ENCODE measurements at places on chromosomes 3 and 15.

DNA sequence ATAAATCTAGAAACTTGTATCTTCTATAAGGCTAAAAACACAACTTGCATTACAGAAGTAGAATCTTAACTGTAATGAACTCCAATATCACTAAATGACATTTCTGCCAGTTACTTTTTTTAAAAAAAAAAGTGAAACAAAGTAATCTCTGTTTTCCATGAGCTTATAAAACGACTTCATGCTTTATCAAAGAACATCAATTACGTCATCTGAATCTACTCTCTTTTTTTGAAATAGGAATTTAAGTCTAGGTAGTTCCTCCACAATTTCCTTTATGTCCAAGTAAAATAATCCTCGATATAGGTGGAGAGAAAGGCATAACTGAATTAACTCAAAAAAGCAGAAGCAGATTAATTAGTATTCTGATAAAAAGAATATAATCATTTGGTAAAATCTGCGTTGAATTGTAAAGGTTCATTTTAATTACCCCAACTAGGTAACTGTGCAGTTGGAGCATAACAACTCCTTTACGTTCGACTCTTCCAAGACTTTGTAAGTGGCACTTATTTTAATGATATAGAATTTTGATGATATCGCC, 1.4 kb downstream of the UACA start:
- no peak for DNase-seq
- H3K27ac ChIP-seq, result no peak overlapping the region
- peak overlapping the region; percentile 76 for H3K4me3 ChIP-seq
- H3K4me1 ChIP-seq, result peaks cover 9% of the 10 kb centered on the region
- H3K27me3 ChIP-seq, result peaks cover 73% of the 10 kb centered on the region

GRCh38 chr3:194541483-194541882, 54.7 kb upstream of the ATP13A3 start:
- H3K27ac ChIP-seq, result no peak overlapping the region
- H3K4me1 ChIP-seq, result peaks cover 6% of the 10 kb centered on the region
- no peaks in the 10 kb centered on the region for H3K36me3 ChIP-seq
- H3K4me3 ChIP-seq, result no peak overlapping the region
- DNase-seq, result no peak
- H3K27me3 ChIP-seq, result no peaks in the 10 kb centered on the region

DNA sequence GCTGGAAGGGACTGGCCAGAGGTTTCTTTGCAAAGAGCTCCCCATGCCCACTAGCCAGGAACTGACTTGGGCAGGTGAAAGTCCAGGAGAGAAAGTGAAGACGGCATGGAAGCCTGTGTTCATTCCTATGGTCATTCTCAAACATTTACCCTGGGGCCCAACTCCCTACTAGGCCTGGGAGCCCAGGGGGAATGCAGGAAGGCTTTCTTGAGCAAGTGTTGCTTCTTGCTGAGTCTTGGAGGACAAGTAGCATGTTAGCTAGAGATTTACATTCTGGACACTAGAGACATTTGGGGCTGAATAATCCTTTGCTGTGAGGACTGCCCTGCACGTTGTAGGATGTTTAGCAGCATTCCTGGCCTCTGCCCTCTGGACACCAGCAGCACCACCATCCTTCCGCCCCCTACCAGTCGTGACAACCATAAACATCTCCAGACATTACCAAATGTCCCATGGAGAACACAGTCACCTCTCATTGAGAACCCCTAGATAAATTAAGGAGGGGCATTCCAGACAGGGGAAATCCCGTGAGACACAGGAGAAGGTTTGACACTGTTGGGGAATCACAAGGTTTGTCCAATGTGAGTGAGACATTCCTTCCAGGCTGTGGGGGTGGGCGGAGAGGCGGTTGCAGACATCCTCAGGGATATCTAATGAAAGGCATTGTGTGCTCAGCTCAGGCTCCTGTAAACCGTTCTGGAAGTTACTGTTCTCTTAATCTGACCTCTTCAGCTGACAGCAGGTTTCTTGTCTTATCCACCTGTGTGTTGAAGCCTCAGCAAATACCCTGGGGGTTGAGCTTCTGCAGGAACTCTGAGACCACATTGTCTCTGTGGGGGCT, 236.2 kb downstream of the TLE3 start:
- no peak overlapping the region for H3K27ac ChIP-seq
- no peaks in the 10 kb centered on the region for H3K36me3 ChIP-seq
- no peak for DNase-seq
- no peak overlapping the region for H3K4me3 ChIP-seq

GRCh38 chr15:93820566-93820965, 410.8 kb upstream of the MCTP2 start:
- no peaks in the 10 kb centered on the region for H3K27me3 ChIP-seq
- no peak overlapping the region for H3K27ac ChIP-seq
- DNase-seq, result no peak
- no peaks in the 10 kb centered on the region for H3K4me1 ChIP-seq
- no peaks in the 10 kb centered on the region for H3K36me3 ChIP-seq

DNA sequence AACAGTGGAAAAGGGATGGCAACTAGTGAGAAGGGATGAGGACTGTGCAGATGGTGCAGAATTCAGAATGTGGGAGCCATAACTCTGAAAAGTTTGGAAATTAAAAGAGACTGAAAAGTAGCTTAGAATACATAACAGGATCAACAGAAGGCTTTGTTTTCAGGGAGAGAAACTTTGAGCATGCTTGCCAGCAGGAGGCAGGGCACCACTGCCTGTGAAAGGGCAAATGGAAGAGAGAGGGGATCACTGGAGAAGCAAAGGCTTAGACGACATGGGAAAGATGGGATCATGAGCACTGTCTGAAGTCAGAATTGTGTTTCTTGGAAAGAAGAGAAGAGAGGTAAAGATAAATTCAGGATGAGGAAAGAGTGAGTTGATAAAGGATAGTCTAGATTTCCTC, 99.6 kb downstream of the ABI3BP start:
- H3K4me1 ChIP-seq, result peaks cover under 1% of the 10 kb centered on the region
- DNase-seq, result no peak
- no peak overlapping the region for H3K4me3 ChIP-seq
- H3K27ac ChIP-seq, result no peak overlapping the region

- H3K4me3 ChIP-seq, result peak overlapping the region; percentile 83
- H3K27ac ChIP-seq, result peak overlapping the region; percentile 89
- H3K36me3 ChIP-seq, result no peaks in the 10 kb centered on the region
- H3K4me1 ChIP-seq, result peaks cover 29% of the 10 kb centered on the region
These were observed 354 bp upstream of the KLHL24 start for GRCh38 chr3:183635107-183635430.

- H3K4me1 ChIP-seq, result peaks cover 35% of the 10 kb centered on the region
- peaks cover 11% of the 10 kb centered on the region for H3K27me3 ChIP-seq
- H3K27ac ChIP-seq, result no peak overlapping the region
- DNase-seq, result no peak
These were observed 2.2 kb downstream of the INAFM2 start for GRCh38 chr15:40325700-40326099.

DNA sequence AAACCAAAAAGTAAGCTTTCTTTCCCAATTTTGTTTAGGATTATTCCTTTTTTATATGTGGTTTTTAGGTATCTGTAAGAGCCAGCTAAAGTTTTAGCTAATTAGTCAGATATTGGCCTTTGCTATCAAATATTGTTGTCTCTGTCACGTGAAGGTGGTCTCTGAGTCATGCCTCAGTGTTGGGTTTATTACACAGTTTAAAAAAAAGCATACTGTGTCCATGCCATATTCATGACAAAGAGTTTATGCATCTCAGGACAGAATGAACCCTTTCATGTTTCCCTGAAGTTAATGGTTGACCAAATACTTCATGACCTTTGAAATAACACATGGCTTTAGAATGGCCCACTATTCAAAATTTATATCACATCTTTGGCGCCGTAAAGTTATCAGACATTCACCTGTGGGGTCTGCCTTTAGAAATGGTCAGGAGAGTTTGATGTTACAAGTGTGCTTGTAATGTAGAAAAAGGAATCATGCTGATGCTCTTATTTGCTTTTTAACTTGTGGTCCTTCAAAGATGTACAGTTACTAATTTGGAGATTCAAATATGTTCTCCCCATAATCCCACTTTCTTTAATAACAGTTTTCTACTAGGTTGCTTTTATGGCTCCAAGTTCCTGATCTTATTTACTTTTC, 101.5 kb downstream of the MYRIP start:
- H3K4me1 ChIP-seq, result no peaks in the 10 kb centered on the region
- H3K27ac ChIP-seq, result no peak overlapping the region
- DNase-seq, result no peak
- no peaks in the 10 kb centered on the region for H3K27me3 ChIP-seq
- no peak overlapping the region for H3K4me3 ChIP-seq
- no peaks in the 10 kb centered on the region for H3K36me3 ChIP-seq

GRCh38 chr3:112043621-112044201, 9.2 kb downstream of the TMPRSS7 start:
- H3K27ac ChIP-seq, result no peak overlapping the region
- no peaks in the 10 kb centered on the region for H3K36me3 ChIP-seq
- peak; percentile 66 for DNase-seq
- H3K4me3 ChIP-seq, result no peak overlapping the region

GRCh38 chr3:117958027-117958426, 1076.6 kb downstream of the IGSF11 start:
- no peak overlapping the region for H3K4me3 ChIP-seq
- H3K27ac ChIP-seq, result no peak overlapping the region
- no peaks in the 10 kb centered on the region for H3K27me3 ChIP-seq
- H3K36me3 ChIP-seq, result no peaks in the 10 kb centered on the region

- DNase-seq, result no peak
- H3K4me1 ChIP-seq, result no peaks in the 10 kb centered on the region
- peaks cover 53% of the 10 kb centered on the region for H3K27me3 ChIP-seq
- H3K27ac ChIP-seq, result no peak overlapping the region
These were observed 15.9 kb upstream of the HES1 start for GRCh38 chr3:194119831-194120590.

GRCh38 chr3:193168931-193169330, 72.1 kb upstream of the PLAAT1 start:
- no peaks in the 10 kb centered on the region for H3K4me1 ChIP-seq
- H3K4me3 ChIP-seq, result no peak overlapping the region
- no peaks in the 10 kb centered on the region for H3K36me3 ChIP-seq
- no peaks in the 10 kb centered on the region for H3K27me3 ChIP-seq
- DNase-seq, result no peak

- H3K27ac ChIP-seq, result no peak overlapping the region
- H3K4me3 ChIP-seq, result no peak overlapping the region
- H3K4me1 ChIP-seq, result no peaks in the 10 kb centered on the region
- H3K27me3 ChIP-seq, result peaks cover 6% of the 10 kb centered on the region
These were observed 61.6 kb downstream of the IGSF11 start for GRCh38 chr3:118973050-118973449.

DNA sequence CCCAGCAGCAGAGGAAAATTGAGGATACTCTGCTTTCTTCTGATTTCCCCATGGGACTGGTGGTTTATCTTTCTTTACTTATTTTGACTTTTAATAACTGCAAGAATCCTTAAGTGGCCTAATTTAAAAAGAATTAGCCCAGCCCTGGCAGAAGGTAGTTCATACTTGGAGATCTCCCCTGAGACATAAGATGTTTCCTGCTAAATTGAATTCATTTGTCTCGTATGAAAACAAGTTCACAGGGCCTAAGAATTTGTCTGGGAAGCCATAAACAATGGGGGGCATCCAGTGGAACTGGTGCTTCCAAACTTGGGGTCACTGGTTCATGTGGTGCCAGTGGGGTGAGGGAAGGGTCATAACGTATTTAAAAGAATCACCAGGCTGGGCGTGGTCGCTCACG, 283.1 kb upstream of the RASGRP1 start:
- DNase-seq, result no peak
- H3K36me3 ChIP-seq, result no peaks in the 10 kb centered on the region
- no peak overlapping the region for H3K4me3 ChIP-seq
- no peak overlapping the region for H3K27ac ChIP-seq

DNA sequence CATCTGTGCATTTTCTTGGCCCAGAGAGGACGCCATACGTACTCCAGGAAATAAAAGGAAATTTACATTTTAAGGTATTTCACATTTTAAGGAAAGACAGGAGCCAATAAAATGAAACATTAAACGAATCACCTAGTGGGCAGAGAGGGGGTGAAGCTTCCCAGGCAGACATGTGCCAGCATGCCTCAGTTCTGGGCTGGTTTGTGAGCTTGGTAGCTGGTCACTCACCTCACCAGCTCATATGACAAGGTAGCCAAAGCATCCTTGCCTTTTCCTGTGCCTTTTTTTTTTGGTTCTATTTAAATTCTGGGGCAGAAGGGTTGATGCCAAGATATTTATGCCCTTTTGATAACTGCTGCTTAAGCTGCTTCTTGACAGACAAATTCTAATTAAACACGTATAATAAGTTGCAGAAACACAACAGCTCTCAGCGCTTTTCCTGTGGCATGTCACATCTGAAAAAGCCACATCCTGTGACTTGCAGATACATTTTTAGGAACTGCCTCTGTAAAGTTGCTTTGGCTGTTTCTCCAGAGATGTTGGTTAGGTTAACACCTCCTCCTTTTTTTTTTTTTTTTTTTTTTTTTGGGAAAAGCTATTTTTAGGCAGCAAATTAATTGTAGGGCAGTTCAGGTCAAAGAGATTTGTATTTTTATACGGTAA, 218.6 kb downstream of the PDCD6IP start:
- peaks cover 15% of the 10 kb centered on the region for H3K4me1 ChIP-seq
- H3K27me3 ChIP-seq, result peaks cover 15% of the 10 kb centered on the region
- peak; percentile 62 for DNase-seq
- H3K27ac ChIP-seq, result peak overlapping the region; percentile 81

GRCh38 chr3:2097641-2098191, 950 bp upstream of the CNTN4 start:
- H3K27ac ChIP-seq, result peak overlapping the region; percentile 47
- no peak overlapping the region for H3K4me3 ChIP-seq
- H3K36me3 ChIP-seq, result peaks cover 6% of the 10 kb centered on the region
- peaks cover 3% of the 10 kb centered on the region for H3K4me1 ChIP-seq
- DNase-seq, result no peak
- H3K27me3 ChIP-seq, result peaks cover 45% of the 10 kb centered on the region

GRCh38 chr3:13132731-13133410, 59.6 kb upstream of the IQSEC1 start:
- no peak overlapping the region for H3K4me3 ChIP-seq
- no peak overlapping the region for H3K27ac ChIP-seq
- DNase-seq, result no peak
- H3K36me3 ChIP-seq, result no peaks in the 10 kb centered on the region

DNA sequence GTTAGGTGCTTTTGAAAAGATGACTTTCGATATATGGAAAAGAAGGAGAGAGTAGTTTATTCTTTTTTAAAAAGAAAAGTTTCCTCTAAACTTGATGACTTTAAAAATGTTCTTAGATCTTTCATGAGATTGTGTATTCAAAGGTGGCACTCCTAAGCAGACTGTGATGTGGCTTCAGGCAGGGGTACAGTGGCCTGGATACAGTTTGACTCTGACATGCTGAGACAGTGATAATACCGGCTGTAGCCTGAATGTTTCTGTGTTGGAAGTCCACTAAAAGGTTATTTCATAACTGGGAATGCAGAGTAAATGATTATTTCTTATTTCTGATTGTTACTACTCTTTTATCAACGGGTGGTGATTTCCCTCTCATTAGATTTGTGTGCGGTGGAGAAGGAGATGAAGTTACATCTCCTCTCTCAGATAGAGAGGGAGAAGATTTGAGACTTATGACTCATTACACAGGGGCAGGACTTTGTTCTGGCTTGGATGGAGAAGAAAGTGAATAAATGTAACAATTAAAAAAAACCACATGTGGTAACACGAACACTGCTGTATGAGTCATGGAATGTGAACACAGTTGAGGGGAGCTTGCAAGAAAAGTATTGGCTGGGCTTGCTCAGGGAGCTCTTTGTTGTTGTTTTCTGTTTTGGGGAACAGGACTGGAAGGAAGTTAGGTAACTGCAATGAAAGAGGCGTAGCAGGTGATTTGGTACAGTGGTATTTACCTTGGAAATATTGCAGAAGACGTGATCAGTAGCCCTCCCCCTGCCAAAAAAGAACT, 21.6 kb downstream of the SPTSSB start:
- H3K27me3 ChIP-seq, result peaks cover 61% of the 10 kb centered on the region
- no peak overlapping the region for H3K4me3 ChIP-seq
- H3K27ac ChIP-seq, result no peak overlapping the region
- DNase-seq, result no peak
- peaks cover 1% of the 10 kb centered on the region for H3K36me3 ChIP-seq

Data from activated CD8-positive, alpha-beta memory T cell treated with anti-CD3 and anti-CD28 coated beads, Interleukin-2, amount 10 ng/mL, durations not matched to agents 7 days and 5 days (primary cell).